ENCODE measurements at places on chromosomes 5 and 9.

DNA sequence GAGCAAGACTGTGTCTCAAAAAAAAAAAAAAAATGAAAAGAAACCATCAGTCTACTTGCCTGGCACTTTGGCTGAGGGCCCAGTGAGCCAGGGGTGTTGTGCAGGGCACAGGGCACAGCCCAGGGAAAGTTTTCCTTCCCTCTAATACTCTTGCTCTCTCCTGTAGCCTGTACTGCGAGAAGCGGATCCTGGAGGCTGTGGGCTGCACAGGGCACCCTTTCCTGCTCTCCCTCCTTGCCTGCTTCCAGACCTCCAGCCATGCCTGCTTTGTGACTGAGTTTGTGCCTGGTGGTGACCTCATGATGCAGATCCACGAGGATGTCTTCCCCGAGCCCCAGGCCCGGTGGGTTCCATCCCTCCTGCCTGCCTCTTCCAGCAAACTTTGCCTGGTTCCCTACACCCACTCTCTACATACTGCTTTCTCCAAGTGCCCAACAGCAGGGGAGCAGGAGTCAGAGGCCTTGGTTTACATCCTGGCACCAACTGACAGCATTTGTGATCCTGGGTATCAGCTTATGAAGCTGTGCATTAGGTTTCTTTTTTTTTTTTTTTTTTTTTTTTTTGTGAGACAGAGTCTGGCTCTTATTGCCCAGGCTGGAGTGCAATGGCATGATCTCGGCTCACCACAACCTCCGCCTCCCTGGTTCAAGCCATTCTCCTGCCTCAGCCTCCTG lies 7.2 kb downstream of the ZDHHC12 start:
- no peak for DNase-seq

GRCh38 chr5:126645132-126645531 lies 44.4 kb downstream of the PHAX start:
- DNase-seq, result no peak

- DNase-seq, result no peak
Observed at GRCh38 chr5:99694884-99695283, 766.1 kb upstream of the CHD1 start.

- no peak for DNase-seq
Observed at GRCh38 chr9:134591082-134591571, 50.5 kb upstream of the COL5A1 start.

DNA sequence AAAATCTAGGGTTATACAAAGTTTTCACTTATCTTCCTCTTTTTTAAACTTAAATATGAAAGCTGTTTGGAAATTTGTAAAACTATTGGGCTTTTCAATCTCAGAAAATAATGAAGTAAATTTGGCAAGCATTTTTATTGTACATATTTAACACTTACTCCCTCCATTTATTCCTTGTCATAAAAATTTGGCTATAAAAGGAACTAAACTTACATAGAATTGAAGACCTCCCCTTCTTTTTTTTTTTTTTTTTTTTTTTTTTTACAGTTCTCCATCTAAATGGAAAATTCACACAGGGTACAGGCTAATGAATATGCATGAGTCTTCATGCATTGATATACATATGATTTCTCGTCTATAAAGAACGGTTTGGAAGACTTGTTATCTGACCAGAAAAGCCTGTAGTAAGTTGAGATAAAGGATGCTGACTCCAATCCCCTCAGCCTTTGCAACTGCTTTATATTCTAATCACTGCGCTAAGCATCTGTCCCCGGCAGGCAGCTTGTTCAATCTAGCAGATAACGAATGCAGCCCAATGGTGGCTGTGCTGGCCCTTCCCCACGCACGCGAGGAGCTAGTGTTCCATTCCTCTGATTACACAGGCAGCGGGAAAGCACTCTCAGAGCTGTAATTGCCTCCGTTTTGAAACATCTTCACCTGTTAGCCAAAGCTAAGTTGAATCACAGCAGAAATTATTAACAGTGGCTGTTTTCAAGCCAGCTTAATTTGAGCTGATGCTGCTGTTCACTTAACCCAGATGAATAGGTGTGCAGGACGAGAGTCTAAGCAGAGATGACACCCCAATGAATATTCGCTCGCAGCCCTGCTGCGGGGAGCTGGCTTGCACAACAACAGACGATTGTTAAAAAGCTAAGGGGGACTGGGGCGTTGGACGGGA lies 453.8 kb upstream of the ZNF608 start:
- no peak for DNase-seq

- no peak for DNase-seq
Observed at GRCh38 chr5:81626524-81626923, 124.4 kb downstream of the SSBP2 start.

DNA sequence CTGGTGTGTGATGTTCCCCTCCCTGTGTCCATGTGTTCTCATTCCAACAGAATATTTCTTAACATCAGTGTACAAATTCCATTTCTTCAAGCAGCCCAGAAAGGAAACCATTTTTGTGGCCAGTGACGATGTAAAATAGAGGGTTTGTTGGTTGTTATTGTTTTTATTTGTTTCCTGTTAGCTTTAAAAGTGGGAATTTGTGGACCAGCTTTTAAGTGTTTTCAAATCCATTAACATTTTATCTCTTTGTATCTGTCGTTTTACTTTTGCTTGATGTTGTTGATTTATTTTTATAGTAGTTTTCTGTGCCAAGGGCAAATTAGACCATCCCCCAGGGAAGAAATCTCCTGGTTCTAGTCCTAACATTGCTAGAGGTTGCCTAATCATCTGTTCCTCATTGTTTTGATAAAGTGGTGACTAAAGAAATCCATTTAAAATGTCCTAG lies 100.0 kb downstream of the GDNF start:
- no peak for DNase-seq

- DNase-seq, result no peak
Observed at GRCh38 chr5:94545870-94546625, 72.4 kb downstream of the KIAA0825 start.

DNA sequence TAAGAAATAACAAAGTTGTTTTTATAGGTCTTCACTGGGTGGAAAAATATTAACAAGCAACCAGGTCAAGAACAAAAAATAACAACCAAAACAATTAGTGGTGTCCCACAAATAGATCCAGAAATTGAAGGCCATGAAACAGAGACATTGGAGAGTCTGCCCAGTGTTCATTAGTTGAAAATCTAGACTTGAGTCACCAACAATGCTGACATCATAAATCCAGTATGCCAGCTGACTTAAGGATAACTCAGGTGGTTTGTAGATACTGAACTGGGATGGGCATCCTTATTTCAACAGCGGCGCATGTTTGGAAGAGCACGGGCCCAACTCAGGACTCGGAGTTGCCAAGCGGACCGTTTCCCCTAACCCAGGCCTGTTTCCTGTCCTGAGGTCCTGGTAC lies 80.7 kb upstream of the TNFAIP8 start:
- no peak for DNase-seq

- no peak for DNase-seq
Observed at GRCh38 chr9:38047301-38048251, 21.5 kb downstream of the SHB start.

DNA sequence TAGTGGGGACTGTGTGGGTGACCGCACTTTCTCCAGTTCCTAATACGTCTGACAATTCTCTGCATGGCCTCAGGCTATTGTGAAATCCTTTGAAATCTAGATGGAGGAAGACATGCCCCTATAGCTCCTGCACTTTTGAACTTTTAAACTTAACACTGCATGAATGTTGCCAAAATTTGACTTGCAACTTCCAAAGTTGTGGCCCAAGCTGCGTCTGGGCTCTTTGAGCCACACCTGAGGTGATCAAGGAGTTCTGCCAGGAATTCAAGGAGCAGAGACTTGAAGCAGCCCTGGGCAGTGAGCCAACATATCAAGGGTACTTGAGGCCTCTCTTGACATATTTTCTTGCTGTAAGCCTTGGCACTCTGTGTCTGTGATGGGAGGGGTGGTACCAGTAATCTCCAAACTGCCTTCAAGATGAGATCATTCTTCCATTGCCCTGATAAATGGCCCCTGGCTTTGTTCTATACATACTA lies 1336.1 kb upstream of the CDH9 start:
- no peak for DNase-seq

- DNase-seq, result no peak
Observed at GRCh38 chr5:37881359-37881758, 41.5 kb upstream of the GDNF start.

DNA sequence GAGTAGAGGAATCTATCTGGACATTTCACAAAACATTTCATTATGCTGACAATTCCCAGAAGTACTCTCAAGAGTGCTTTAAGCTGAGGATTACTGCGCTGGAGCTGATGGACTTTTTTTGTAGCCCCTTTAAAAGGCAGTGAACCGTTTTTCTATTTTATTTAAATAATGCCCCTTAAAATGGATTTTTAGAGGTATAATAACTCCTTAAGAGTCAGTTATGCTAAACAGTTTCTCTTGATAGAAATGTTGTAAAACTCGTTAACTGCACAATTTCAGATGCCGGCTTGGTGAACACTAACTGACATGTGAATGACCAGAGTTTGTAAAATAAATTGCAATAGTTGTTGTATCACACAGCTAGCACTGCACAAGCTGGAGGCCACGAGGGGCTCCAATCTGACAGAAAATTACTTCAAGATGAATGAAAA lies 174.0 kb downstream of the NR2F1-AS1 start:
- DNase-seq, result no peak

DNA sequence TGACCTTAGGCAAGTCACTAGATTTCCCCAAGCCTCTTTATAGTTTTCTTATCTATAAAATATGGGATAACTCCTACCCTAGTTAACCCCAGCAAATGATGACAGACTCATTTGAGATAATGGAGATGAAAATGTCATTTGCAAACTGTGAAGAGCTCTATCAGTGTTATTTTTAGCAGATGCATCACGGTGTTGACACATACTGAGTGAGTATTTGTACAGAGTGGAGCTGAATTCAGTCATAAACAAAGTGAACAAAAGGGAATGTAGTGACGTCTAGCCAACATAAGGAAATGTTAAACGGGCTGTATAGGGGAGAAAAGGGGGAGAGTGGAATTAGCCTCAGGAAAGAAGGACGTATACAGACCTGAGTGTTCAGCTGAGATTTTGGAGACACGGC lies 75.9 kb downstream of the NMUR2 start:
- DNase-seq, result no peak

DNA sequence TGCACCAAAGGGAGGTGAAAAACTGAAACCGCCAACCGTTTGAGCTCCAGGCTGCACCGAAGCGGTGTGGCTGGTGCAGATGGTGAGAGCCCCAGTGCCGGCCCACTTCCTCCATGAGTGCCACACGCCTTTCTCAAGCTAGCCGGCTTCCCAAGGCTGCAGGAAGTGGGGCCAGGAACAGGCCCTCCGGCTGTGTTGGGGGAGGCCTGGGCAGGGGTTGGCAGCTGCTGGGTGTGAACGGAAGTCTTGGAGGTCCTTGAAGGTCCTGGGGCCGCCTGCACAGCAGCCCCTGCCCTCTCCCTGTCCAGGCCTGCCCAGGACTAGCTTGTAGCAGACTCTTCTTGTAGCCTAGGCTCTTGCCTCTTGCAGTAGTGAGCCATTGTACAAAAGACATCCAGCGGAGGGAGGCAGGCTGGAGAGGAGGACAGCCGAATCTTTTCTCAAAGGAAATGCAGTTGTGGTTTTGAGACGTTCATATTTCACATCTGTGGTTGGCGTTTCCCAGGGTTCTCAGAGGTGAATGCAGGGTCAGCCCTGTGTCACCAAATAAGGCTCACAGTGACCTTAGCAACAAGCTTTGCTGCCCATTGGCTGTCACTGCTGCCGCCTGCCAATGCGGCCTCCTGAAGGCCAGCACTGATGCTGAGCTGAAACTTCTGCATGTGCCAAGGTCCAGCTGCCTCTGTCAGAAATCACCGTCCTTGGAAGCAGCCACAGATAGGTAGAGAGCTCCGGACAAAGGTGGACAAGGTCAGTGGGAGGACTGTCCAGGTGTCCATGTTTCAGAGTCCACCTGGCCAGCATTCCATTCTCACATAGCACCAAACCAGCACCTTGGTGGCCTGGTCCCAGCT lies 23.9 kb downstream of the IRF1 start:
- DNase-seq, result peak; percentile 52

DNA sequence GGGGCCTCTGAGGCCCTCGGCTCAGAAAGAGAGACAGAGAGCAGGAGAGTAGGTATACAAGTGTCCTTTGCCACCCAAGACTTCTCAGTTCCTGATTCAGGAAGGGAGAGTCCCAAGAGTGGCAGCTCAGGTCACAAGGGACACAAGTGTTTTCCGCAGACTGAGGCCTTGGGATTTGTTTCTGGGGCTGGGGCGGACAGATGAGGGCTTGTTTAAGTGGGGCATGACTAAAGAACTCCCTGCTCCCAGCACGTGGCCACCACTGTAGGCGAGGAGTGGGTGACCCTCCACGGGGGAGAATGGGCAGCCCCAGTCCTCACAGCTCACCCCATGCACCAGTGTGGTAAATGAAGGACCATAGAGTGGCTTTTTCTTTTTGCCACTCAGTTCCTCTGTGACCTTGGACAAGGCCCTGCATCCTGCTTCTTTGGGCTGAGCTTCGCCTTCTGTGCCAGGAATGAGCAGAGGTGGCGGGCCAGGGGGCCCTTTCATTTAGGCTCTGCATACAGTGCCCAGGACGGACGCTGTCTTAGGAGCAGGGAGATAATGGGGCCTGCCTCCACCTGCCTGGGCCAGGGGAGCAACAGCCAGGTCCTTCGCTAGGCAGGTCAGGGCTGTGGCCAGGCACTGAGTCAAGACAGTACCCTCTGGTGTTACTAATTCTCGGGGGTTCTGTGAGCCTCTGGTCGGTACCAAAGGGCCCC lies 50.8 kb downstream of the AMBP start:
- DNase-seq, result no peak
